Omental fat pad (tissue), 4 donors: ENCODE measurements at places on chromosomes 3 and 15.

DNA sequence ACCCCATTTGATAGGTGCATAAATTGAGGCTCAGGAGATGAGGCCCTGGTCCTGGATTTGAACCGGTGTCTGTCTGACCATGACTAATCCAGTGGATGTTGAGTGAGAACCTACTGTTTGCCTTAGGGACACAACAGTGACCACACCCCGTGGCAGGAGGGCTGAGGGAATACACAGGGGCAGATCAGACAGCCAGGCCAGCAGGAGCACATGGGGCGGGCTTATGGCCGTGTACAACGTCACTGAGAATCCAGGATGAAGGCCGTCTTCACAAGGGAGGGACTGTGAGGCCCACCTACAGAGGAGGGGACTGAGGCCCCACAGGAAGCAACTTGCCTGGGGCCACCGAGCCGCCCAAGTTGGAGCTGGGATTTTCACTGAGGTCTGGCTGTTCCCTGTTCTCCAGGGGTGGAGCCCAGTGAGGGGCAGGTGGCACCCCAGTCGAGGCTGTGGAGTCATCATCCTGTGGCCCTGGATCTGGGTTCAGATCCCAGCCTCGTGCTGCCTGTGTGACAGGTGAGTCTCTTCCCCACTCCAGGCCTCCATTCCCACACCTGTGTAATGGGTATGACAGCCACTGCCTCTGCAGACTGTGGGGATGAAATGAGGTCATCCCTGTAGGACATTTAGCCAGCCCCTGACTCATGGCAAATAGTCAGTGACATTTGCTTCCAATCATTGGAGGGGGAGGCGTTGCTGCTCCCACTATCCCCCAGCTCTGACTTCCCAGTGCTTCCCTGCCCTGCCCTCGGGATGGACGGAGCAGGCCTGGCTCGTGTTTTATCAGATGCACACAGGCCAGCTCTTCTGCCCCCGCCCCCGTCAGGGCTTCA is 6.3 kb upstream of the PLXND1 start:
- no peak for DNase-seq

- no peak for DNase-seq
These were observed 1.3 kb downstream of the ZNF710 start for GRCh38 chr15:90002428-90002844.

- DNase-seq, result no peak
These were observed 8.1 kb downstream of the PGBD4 start for GRCh38 chr15:34109797-34110663.

DNA sequence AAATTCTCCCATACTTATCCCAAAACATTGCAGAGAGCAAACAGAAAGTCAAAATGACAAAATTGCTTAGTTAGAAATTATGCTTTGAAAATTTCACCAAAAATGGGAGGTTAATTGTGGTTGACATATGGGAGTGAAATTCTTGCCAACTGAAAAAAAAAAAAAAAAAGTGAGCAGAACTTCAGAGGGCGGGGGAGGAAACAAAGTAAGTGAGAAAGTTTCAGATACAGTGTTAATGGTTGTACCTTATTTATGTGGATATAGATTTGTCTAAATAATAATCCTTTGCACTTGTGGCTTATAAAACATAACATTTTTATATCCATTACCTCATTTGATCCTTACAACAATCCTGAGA is 91.5 kb upstream of the RAP2B start:
- no peak for DNase-seq

DNA sequence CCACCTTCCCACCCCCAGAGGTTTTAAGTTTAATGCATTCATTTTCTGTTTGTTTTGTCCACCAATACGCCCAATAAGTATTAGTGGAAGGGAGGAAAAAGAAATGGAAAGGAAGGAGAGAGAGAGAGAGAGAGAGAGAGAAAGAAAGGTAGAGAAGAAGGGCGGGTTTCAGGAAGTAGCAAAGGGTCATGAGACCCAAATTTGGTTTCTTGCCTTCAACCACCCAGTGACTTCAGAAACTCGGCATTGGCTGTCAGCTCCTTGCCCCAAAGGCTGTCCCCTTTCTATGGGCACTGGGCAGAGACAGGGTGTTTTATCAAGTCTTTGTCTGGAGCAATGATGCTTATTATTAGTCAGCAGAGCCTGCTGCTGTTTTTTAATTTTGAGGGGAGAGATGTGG is 13.5 kb upstream of the NR1D2 start:
- no peak for DNase-seq

GRCh38 chr3:189360291-189360690 is 188.5 kb downstream of the TPRG1 start:
- no peak for DNase-seq

DNA sequence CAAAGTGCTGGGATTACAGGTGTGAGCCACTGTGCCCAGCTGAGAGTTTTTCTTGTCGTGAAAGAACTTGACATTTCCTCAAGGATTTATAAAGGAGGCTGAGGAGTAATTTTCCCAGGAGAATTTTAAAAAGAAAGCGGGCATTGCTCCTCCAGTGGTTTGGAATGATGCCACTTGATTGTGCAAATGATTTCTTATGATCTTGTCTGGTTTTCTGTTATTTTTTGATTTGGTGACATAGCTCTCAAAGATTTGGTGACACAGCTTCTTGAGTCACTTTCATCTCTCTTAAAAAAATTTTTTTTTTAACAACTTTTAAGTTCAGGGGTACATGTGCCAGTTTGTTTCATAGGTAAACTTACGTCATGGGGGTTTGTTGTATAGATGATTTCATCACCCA is 24.6 kb upstream of the NFKBIZ start:
- no peak for DNase-seq

- DNase-seq, result no peak
These were observed 175.2 kb downstream of the TAFA4 start for GRCh38 chr3:68757157-68757556.
